Osteoblast (primary cell): ENCODE measurements at places on chromosomes 6 and 20. TPM values are rescaled to one million over a fixed set of nuclear protein-coding genes. Genes with fewer than 3 reads are reported as not detected.

- peak; percentile 67 for DNase-seq
Observed at GRCh38 chr6:10569392-10570127, 48.4 kb downstream of the GCNT2 start.

GRCh38 chr6:30615219-30615957 lies 1.7 kb downstream of the PPP1R10 start:
- DNase-seq: no peak

The TFAP2D gene
- not detected in 2 replicates for total RNA-seq

The DACT2 gene
- not detected in 2 replicates for total RNA-seq
